ENCODE measurements at places on chromosomes 5 and 9.

DNA sequence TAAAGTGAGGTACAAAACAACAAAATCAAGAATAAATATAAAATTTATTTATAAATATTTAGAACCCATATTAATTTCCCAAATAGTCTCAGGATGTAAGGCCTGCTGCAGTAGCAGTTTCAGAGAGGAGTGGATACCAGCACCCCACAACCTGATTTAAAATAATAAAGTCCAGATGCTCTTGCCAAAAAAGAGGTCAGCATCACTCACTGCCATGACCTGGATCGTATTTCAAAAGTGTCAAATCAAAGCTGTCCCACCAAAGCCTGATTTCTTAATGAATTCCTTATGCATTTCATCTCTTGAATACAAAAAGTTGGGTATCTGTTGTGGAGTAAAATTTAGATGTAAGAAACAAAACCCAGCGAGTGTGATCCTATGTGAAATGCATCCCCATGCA, 58.0 kb upstream of the ROR2 start:
- no peak for DNase-seq

DNA sequence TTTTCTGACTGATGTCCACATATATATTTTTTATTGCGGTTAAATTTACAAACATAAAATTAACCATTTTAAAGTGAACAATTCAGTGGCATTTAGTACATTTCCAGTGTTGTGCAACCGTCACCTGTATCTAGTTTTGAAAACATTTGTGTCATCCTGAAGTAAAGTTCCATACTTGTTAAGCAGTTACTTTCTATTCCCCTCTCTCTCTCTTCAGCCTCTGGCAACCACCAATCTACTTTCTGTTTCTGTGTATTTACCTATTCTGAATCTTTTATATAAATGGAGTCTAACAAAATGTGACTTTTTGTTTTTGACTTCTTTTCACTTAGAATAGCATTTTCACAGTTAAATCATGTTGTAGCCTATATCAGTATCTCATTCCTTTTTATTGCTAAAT, 480.1 kb upstream of the SMARCA2 start:
- DNase-seq: no peak

DNA sequence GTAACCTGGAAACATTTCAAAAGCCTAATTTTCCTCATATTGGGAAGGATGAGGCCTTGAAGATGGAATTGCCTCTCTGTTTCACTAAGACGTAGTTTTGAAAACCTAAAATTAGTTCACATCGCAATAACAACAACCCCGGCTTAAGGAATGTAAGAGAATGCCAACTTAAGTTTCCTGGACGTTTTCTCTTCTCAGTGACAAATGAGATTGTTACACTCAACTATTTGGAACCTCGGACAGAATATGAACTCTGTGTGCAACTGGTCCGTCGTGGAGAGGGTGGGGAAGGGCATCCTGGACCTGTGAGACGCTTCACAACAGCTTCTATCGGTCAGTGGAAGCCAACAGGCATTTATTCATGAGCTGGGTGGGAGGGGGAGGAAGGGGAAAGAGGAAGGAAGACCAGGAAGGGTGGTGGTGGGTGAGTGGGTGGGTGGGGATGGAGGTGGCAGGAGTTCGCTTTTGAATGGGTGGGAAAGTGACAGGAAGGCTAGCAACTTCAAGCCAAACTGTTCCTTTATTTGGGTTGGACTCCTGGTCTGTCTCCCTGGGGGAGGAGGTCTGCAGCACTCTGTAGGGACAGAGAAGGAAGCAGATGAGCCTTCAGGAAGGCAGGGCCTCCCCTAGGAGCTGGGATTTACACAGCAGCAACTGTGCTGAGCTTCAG, 83.4 kb downstream of the TEK start:
- DNase-seq: no peak

DNA sequence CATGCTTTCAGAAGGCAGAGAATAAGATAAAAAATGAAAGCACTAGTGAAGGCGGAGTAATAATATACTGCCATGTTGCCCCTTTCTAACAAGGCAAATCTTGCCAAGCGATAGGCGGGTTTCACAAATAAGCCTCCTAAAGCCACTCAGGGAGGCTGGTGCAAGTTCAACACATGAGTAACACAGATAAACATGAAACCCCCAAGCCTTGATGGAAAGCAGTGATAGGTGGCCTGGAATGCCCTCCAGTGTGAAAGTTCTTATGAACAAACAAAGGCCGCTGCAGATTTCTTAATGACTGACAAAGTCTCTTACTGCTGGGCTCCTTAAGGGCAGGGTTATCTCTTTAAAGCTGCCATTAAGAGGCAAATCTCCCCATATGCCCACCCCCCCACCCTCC, 154.7 kb downstream of the ZDHHC21 start:
- DNase-seq: no peak

GRCh38 chr5:60822285-60822556, 21.8 kb downstream of the ELOVL7 start:
- DNase-seq: no peak

DNA sequence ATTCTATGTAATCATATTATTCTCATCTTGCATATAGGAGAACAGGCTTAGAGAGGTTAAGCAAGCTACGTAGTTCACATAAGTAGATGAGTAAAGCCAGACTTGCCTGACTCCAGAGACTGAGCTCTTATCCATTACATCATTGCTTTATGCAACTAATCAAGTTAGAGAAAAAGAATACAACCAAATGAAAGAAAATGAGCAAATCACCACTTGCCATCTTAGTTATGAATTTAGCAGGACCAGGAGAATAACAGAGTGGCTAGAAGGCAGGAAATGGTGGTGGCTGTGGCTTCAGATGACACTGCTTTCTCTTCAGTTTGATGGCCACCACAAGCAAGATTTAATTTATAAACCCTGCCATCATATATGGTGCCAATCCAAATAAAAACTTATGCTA, 26.6 kb downstream of the POC5 start:
- DNase-seq: no peak

DNA sequence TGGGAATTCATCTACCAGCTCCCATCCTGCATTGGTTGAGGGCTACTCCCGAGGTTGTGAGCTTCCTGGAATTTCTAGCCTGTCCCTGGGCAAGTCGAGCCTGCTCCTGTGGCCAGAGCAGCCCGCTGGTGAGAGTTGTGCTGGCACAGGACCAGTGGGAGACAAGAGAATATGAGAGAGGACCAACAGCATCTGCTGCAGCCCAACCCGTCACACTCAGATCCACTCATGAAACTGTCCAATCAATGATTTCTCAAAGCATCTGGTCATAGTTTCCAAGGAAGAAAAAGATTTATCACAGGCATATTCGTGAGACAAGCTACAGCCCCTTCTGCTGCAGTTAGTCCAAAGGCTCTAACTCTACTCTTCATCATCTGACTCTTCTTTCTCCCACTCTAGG, 64.4 kb upstream of the RAI14 start:
- DNase-seq: no peak

DNA sequence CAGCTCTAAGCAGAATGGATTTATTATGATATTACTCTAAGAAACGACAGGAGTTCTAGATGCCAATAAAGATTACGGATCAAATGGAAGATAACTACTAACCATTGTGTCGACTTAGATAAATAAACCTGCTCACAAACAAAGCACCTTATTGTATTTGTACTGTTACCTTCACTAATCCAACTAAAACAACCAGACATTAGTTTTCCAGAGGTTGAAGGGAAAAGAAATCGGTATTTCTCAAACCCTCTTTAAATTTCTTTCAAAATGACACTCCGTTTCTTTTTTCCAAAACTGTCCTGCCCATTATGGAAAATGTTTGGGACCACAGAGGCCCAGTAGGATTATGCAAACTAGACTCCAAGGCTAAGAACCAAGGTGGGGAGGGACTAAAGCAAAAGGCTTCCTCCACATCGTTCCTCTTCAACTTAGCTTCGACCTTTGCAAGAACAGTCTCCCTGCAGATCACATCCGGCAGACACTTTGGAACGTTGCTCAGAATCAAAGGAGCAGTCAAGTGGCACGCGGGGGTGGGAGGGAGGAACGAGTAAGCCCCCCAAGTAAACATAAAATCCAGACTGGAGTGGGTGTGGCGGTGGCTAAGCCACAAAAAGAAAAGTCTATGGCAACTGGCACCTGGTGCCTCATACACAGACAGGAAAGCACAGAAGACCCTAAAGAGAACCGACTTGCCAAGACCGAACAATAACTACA, 2.7 kb downstream of the MLLT3 start:
- DNase-seq: no peak

DNA sequence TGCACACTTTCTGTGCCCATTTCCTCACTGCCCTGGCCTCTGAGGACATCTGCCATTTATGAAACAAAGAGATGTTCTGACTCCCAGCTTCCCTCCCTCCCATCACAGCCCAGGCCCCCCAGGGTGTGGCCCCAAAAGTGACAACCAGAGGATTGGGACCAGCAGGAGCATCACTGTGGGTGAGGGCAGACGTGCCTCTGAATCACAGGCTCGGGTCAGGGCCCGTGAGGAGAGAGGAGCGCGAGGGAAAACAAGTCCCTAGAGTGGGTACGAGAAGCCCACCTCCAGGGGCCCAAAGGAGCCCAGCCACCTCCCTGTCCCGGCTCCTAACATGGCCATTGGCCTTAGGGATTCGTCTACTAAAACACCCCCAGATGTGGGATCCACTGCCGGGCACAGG, 138.0 kb upstream of the FSTL4 start:
- DNase-seq: no peak

GRCh38 chr9:93620881-93621820, 44.8 kb downstream of the PHF2 start:
- DNase-seq: no peak

DNA sequence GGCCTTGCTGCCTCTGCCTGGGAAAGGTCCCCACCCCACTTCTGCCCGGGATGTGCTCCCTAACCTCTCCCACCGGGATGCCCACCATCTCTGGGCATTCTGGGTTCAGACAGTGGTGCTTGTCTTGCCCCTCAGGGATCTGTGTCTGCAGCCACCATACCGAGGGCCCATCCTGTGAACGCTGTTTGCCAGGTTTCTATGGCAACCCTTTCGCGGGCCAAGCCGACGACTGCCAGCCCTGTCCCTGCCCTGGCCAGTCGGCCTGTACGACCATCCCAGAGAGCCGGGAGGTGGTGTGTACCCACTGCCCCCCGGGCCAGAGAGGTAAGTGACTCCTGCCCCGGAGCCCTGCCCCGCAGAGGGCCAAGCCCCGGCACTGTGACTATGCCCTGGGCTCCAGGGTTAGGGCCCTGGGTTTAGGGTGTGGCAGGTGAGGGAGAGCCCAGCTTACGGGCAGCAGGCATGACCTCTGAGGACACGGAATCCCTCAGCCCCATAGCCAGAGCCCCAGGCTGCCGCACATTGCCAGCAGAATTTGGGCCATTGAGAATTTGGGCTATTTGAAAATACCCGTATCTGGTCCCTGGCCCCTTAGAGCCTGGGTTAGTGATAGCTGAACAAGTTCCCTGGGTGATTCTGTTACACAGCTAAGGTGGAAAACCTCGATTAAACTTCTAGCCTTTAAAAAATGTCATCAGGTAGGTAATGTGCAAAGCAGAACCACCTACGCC, 35.3 kb upstream of the AIF1L start:
- no peak for DNase-seq

DNA sequence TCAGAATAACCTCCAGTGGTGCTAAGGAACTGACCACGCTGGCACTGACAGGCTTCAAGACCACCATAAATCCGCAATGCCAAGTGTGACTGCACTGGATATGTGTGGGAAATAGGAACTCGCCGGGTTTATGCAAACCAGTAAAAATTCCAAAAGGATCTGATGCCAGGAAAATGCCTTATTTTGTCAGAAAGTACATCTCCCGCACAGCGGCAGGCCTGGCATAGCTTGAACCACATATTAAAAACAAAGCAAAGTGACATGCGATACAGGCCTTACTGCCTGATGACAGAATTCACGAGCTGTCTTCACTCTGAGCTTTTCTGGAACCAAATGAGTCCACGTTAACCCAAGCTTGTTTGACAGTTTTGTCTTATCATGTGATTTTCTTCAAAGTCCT, 139.6 kb downstream of the GLIS3 start:
- no peak for DNase-seq

DNA sequence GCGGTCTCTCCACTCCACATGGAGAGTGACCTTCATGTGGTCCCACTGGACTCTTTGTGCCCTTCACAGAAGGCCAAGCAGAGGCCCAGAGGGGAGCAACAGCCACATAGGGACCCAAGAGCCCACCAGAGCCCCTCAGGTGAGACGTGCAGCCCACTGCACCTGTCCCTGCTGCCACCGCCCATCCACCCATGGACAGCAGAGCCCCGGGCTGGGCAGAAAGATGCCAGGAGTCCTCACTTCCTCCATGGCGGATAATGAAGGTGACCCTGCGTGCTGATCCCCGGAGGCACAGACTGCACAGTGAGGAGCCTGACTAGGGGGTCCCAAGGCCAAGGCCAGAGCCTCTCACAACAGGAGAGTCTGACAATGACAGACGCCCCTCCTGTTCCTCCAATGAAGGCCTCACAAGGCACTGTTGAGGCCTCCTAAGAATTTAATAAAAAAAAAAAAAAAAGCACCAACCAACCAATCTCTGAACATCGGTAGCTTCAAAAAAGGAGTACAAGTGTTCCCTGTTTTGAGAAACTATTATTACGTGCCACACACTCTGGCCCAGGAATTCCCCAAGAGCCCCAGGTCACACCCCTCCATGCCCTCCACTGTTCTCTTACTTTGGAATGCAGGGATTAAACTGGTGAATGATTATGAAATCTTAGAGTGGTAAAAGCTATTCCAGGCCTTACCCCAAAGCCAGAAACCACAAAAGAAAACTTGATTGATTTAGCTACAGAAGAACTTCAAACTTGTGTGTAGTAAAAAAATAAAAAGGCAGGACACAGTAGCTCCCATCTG, 2.8 kb upstream of the PPP1R26 start:
- no peak for DNase-seq

DNA sequence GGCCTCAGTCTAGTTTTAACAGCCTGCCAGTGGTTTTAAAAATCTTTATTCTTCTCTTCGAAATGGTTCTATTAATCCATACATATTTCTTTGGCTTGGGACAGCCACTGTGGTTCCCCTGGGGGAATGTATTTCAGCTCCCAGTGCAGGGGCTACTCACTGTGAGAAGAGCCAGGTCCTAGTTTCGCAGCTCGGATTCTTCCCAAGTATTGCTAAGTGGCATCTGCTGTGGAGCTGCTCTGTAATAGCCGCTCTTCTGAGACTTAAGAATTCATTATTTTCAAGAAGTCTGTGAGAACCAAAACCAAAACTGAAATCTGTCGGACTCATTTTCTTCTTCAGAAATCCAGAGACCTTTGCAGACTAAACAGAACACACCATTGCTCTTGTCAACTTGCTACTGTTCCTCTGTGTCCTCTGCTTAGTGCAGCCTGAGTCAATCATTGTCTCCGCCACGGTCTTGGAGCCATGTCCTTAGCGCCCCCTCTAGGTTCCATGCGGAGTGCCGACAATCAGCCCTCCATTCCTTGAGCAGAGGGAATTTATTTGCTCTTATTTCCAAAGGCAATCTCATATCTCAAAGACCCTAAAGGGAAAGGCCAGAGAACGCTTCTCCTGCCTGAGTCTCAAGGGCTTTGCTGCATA, 478.2 kb downstream of the SPATA31D1 start:
- DNase-seq: no peak

DNA sequence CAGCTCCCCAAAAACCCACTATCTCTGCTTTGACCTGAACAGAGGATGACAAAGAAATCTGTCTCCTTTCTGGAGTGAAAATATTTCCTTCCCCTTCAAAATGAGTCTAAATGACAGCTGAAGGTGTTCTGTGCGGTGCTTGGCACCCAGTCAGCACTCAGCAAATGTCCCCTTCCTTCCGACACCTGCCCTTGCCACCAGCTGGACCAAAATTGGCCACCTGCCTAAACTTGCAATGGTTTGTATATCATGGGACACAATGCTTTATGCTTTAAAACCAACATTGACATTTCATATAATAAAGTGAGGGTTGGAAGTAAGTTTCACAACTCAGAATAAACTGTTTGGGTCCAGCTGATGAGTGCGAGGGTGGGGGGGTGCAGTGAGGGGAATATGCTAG, 7.5 kb upstream of the TTC1 start:
- DNase-seq: no peak

GRCh38 chr5:41193456-41194205, 19.7 kb downstream of the C6 start:
- no peak for DNase-seq

Measured in stimulated activated CD4-positive, alpha-beta T cell treated with anti-CD3 and anti-CD28 coated beads, Interleukin-1b, Interleukin-23, amount 100 ng/mL, for 4 hours (primary cell).